ENCODE measurements at places on chromosomes 4 and X.
A peak's percentile ranks its signal among the peaks of the same experiment; 100 is the strongest.

- peak; percentile 32 for DNase-seq
- no peaks in the 10 kb centered on the region for H3K36me3 ChIP-seq
- peak overlapping the region; percentile 95 for H3K4me3 ChIP-seq
- H3K27ac ChIP-seq, result peak overlapping the region; percentile 88
Measured at GRCh38 chr4:87005690-87006425, 71.0 kb downstream of the AFF1 start.

DNA sequence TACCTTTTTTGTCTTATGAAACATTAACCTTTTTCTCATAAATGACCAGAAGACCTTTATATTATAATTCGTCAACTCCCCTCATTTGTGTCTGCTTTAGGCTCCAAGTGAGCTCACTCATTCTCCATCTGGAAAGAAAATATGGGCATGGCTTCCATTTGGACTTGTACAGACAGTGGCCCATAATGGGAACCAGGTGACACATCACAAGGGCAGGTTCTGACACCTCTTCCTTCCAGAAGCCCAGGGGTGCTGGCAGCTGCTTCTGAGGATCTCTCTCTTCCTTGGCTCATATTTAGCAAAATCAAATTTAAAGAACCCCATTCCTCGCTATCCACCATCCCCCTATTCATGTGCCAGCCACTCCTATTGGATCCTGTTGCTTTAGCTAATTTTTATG is 69.6 kb downstream of the CD38 start:
- no peaks in the 10 kb centered on the region for H3K27me3 ChIP-seq
- H3K36me3 ChIP-seq, result peaks cover 16% of the 10 kb centered on the region
- DNase-seq, result no peak
- no peaks in the 10 kb centered on the region for H3K4me1 ChIP-seq
- no peak overlapping the region for H3K4me3 ChIP-seq
- H3K27ac ChIP-seq, result no peak overlapping the region

DNA sequence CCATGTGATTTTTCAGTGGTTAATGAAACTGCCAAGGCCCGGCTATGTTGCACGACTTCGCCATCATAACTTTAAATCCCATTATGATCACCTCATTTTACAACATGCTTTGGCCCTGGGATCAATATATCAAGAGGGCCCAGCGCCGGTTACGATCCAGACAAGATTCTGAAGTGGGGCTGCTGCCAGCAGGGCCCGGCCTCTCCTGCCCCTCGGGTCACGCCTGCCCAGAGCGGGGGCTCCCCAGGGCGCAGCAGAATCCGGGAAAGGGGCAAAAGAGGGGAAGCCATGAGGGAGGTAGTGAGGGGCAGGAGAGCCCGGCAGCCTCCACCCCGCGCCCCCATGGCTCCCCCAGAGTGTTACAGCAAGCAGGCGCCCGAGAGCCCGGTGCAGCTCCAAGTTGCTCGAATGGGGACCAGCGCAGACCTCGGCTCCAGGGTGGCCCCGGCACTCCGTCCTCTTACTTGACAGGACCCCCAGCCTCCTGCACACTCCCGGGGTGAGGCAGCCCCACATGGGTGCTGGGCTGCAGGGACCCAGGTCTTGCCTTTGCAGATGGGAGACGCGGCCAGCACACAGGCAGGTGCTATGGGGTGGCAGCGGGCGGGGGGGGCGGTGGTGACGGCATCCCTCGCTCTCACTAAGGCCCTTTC is 129.8 kb upstream of the NKX1-1 start:
- H3K27me3 ChIP-seq, result peaks cover 3% of the 10 kb centered on the region
- no peak for DNase-seq
- H3K27ac ChIP-seq, result no peak overlapping the region
- no peaks in the 10 kb centered on the region for H3K36me3 ChIP-seq
- no peaks in the 10 kb centered on the region for H3K4me1 ChIP-seq

- H3K27me3 ChIP-seq, result peaks cover under 1% of the 10 kb centered on the region
- H3K4me3 ChIP-seq, result no peak overlapping the region
- no peak for DNase-seq
- H3K4me1 ChIP-seq, result no peaks in the 10 kb centered on the region
Measured at GRCh38 chr4:17688011-17688441, 73.6 kb downstream of the MED28 start.

GRCh38 chr4:70855464-70855863 is 15.8 kb upstream of the GRSF1 start:
- no peaks in the 10 kb centered on the region for H3K27me3 ChIP-seq
- no peaks in the 10 kb centered on the region for H3K36me3 ChIP-seq
- H3K27ac ChIP-seq, result no peak overlapping the region
- no peak for DNase-seq

DNA sequence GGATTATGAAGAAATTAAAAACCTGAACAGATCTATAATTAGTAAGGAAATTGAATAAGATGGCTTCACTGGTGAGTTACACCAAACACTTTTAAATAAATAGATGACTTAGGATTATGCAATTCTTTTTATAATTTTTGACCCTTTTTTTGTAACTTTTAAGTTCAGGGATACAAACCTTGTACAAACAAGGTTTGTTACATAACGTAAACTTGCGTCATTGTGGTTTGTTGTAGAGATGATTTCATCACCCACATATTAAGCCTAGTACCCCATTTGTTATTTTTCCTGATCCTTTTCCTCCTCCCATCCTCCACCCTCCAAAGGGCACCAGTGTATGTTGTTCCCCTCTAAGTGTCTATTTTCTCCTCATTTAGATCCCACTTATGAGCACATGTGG is 75.7 kb downstream of the CPEB2 start:
- no peaks in the 10 kb centered on the region for H3K27me3 ChIP-seq
- no peaks in the 10 kb centered on the region for H3K4me1 ChIP-seq
- H3K27ac ChIP-seq, result no peak overlapping the region

DNA sequence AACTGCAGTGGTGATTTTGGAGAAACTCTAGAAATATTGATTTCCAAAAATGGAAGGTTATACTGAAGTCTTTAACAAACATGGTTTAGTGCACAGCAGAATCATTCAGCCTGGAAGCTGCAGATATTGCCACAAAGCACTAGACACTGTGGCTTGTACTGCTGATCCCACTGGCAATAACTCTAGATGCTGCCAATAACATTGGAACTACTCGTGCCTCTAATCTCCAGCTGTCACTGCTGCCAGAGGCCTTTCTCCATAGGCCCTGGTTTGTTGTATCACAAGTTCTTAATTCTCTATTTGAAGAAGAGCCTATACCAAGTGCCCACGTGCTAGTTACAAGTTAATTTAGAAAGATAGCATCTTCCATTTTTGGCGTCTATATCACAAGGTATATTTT is 19.3 kb downstream of the DMP1 start:
- H3K36me3 ChIP-seq, result peaks cover 19% of the 10 kb centered on the region
- no peak overlapping the region for H3K4me3 ChIP-seq
- H3K27ac ChIP-seq, result no peak overlapping the region

GRCh38 chr4:8665406-8666360 is 73.1 kb downstream of the CPZ start:
- H3K36me3 ChIP-seq, result no peaks in the 10 kb centered on the region
- no peak for DNase-seq
- H3K27ac ChIP-seq, result no peak overlapping the region
- H3K27me3 ChIP-seq, result peaks cover 14% of the 10 kb centered on the region
- no peaks in the 10 kb centered on the region for H3K4me1 ChIP-seq

GRCh38 chrX:17027931-17028330 is 81.5 kb downstream of the REPS2 start:
- H3K4me3 ChIP-seq, result no peak overlapping the region
- peaks cover 1% of the 10 kb centered on the region for H3K36me3 ChIP-seq
- peaks cover 7% of the 10 kb centered on the region for H3K4me1 ChIP-seq
- no peak for DNase-seq
- H3K27me3 ChIP-seq, result no peaks in the 10 kb centered on the region

DNA sequence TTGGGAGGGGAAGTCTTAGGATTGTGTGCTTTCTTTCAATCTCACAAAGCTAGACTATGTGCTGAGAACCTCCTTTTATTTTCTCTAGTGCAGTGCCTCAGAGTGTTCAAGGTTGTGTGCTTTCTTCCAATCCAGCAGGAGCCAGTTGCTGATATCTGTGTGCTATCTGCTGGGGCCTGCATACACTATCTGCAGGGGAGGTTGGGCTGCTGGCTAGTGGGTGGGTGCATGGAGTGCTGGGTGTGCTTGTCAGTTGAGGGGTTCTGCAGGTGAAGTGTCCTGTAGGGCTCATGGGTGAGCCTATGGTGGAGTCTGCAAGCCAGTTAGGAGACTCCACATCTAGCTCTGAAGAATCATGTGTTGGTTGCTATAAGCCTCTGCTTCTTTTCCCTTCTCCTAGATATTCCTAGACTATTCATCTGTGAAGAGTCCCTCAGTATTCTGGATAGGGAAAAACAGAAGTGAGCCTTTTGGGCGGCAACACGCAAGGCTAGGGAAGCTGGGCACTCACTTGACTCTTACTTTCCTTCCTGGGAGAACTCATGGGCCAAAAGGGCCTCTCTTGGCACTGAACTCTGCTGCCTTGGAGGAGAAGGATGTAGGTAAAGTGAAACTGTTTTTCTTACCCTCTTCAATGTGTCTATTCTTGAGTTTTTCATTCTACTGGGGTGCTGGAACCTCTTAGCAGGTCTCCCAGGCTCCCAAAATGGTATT is 8.0 kb upstream of the CISD2 start:
- no peak for DNase-seq
- peak overlapping the region; percentile 47 for H3K27ac ChIP-seq
- H3K4me1 ChIP-seq, result peaks cover 26% of the 10 kb centered on the region
- no peaks in the 10 kb centered on the region for H3K27me3 ChIP-seq
- H3K4me3 ChIP-seq, result no peak overlapping the region

DNA sequence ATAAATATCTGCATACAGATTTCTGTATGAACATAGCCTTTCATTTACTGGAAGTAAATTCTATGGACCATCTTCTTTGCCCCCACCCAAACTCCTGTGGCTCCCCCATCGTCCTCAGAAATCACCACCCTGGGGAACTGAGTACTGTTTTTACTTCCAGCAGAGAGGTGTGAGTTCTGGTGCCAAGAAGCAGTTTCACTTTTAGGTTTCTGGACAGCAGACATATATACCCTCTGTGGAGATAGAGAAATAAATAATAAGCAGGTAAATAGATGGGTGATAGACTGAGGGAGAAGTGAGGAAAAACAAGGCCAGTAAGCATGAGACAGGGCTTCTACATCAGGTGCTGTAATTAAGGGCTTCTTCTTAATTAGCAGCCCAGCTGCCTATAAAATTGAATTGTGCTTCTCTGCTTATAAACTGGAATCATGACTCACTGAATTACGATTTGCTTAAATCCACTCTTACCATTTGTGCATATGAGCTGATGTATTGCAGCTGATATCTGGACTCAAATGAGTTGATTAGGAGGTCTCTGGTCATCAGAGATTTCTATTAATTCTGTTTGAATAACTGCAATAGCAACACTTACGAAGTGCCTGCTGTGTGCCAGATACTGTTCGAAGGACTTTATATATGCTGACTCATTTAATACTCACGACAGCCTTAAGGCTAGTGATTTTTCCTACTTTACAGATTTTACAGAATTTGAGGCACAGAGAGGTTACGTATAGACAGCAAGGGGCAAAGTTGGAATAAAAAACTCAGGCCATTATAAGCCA is 60.8 kb upstream of the DHX15 start:
- H3K27me3 ChIP-seq, result peaks cover 37% of the 10 kb centered on the region
- H3K4me3 ChIP-seq, result no peak overlapping the region
- no peaks in the 10 kb centered on the region for H3K36me3 ChIP-seq
- H3K4me1 ChIP-seq, result no peaks in the 10 kb centered on the region

DNA sequence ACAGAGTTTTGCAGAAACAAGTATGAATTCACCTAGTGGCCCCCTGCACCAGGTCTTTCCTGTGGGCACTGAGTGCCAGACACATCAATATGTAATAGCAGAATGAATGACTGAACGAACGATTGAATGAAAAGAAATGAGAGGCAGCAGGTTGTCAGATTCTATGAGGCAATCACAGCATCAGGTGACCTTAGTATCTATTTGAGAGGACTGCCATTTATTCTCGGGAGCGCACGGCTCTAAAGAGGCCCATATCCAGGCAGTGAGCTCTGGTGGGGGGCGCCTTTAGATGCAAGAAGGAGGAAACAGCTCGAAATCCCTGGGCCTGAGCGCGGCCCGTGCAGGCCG is 528 bp upstream of the SLC25A4 start:
- peak overlapping the region; percentile 94 for H3K27ac ChIP-seq
- peak overlapping the region; percentile 97 for H3K4me3 ChIP-seq
- peaks cover 8% of the 10 kb centered on the region for H3K4me1 ChIP-seq
- no peaks in the 10 kb centered on the region for H3K36me3 ChIP-seq

GRCh38 chrX:10133980-10134676 is 22.6 kb upstream of the CLCN4 start:
- peaks cover 17% of the 10 kb centered on the region for H3K36me3 ChIP-seq
- DNase-seq, result no peak
- no peaks in the 10 kb centered on the region for H3K27me3 ChIP-seq
- peaks cover 5% of the 10 kb centered on the region for H3K4me1 ChIP-seq
- no peak overlapping the region for H3K4me3 ChIP-seq
- H3K27ac ChIP-seq, result peak overlapping the region; percentile 41

DNA sequence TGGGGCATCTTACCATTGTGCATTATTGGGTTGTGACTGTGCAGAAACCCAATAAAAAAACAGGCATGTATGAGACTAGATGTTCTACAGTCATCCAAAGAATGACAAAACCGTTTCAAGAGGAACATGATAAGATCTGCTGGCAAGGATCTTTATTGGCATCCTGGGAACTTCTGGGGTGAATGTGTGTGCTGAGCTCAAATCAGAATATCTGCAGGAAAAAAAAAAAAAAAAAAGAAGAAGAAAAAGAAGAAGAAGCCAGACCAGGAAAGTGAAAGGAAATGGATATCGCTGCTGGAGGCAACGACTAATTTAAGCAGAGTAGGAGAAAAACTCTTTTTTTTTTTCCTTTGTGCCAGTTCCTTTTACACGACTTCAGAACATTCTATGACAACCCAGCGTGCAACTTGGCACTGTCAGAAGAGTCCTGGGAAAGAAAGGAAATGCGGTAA is 484.2 kb upstream of the BOD1L1 start:
- peaks cover 22% of the 10 kb centered on the region for H3K27me3 ChIP-seq
- H3K27ac ChIP-seq, result no peak overlapping the region
- no peaks in the 10 kb centered on the region for H3K4me1 ChIP-seq
- peaks cover 4% of the 10 kb centered on the region for H3K36me3 ChIP-seq
- DNase-seq, result no peak
- H3K4me3 ChIP-seq, result no peak overlapping the region

DNA sequence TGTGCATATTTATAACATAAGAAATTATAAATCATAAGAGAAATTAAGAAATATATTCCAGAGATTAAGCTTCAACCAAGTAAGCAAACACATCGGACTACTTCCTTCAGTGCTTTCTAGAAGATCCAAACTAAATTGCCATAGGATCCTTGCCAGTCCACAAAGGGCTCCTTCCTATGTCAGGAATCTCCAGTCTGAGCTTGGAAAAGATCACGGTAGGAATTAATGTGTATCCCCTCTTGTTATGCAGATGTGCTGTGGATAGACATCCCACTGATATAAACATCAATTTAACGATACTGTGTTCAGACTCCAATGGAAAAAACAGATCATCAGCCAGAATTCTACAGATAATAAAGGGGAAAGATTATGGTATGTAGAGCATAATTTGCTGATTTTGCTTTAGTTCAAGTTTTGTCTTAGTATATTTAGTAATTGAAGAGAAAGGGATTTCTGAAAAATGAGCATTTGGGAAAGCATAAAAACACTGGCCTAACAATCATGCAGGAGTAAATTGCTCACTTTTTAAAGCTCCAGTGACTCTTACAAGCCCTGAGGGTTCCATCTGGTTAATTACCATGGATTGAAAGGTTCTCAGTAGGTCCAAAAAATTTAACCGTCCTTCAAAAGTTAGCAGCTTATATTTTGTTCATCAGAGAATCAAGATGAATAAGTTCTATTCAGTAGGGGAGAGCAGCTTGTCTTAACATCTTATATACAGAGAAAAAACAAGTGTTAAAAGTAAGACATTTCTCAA is 65.9 kb downstream of the HHIP start:
- DNase-seq, result no peak
- no peak overlapping the region for H3K4me3 ChIP-seq
- H3K36me3 ChIP-seq, result no peaks in the 10 kb centered on the region
- H3K27me3 ChIP-seq, result peaks cover 4% of the 10 kb centered on the region

Data from naive B cell (primary cell).